GM13976 (cell line): ENCODE measurements at places on chromosomes 6 and 20.

DNA sequence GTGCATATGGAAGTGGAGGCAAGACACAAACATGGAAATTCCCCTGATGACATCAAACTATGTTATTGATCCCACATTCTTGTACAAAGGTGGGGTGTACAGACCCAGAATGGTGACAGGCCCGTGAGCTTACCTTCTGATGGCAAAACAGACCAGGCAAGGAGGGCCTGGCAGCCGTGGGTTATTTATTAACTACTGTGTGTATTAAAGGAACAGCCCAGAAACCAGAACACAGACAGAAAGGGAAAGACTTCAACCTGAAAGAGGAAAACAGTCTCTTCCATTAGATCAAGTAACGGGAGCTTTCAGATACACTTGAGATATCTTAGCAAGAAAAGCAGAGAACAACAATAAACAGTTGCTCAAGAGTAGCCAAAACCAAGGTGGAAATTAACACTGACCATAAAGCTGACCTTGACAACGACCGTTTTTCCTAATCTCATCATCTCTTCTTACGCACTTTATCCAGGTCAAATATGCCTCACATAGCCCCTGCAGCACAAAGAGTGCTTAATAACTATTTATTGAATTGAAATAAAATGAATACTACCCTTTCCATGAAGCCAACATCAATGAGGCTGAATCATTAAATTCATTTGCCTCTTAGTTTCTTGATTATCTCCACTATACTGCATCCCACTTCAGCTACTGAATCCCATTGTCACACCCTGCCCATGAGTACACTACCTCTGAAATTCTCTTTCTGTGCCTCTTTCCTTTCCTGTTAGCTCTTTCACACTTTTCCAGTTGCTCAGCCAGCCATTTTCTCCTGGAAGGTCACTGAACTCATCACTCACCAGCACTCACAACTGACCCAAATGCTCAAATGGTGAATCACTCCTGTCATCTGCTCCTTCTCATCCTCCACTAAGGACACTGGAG, 67.4 kb downstream of the MOXD1 start:
- no peak for DNase-seq

GRCh38 chr20:46731770-46732169, 22.3 kb downstream of the SLC2A10 start:
- DNase-seq: no peak

DNA sequence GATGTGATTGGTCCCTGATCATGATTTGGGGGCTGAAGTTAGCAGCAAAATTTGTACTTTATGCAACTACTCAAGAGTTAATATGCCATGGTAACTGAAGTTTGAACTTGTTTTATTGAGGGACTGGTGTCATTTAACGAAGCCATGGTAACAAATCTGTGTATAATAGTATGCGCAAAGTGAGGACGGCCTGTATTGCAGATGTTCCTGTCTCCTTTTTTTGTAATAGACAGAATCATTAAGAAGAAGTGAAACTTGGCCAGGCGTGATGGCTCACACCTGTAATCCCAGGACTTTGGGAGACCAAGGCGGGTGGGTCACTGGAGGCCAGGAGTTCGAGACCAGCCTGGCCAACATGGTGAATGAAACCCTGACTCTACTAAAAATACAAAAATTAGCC, 22.3 kb downstream of the RPRD1B start:
- DNase-seq: no peak

- no peak for DNase-seq
These were observed 435.5 kb upstream of the NRSN1 start for GRCh38 chr6:23690453-23691049.

GRCh38 chr6:151408858-151409257, 17.5 kb upstream of the ZBTB2 start:
- DNase-seq: no peak

- no peak for DNase-seq
These were observed 203.0 kb downstream of the SAMD5 start for GRCh38 chr6:147711476-147711875.

- no peak for DNase-seq
These were observed 35.7 kb upstream of the POPDC3 start for GRCh38 chr6:105215506-105215905.

DNA sequence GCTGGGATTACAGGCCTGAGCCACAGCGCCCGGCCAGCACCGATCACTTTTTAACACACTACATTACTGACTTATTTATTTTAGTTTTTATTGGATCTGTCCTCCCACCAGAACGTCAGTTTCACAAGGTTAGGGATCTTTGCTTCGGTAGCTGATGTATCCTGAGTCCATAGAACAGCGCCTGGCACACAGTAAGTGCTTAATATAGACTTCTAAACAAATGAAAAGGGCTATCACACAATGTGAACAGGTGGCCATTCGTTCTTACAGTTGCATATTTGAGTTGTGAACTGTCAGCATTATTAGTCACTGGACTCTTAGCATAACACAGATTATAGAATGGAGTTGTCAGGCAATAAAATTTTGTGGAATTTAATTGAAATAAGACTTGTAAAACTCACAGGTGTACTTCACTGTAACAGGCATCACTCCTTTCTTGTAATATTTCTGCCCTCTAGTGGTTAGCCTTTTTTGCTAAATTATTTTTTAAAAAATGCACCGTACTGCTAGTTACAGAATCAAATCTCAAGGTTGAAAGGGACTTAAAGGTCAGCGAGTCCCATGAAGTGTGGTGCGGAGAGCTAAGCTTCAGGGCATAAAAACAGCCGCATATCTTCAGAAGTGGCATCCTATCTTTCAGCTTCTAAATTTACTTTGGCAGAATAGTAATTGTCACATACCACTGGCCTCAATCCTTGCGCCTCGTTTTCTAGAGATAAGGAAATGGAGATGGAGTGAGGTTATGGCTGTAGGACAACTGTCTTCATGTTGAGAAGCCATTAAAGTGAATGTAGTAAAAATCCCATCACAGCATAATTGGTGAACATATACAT, 3.4 kb upstream of the TBC1D7 start:
- peak; percentile 46 for DNase-seq

GRCh38 chr20:57761413-57761734, 51.6 kb upstream of the PMEPA1 start:
- no peak for DNase-seq

GRCh38 chr20:50129662-50130355, 16.9 kb upstream of the UBE2V1 start:
- no peak for DNase-seq

DNA sequence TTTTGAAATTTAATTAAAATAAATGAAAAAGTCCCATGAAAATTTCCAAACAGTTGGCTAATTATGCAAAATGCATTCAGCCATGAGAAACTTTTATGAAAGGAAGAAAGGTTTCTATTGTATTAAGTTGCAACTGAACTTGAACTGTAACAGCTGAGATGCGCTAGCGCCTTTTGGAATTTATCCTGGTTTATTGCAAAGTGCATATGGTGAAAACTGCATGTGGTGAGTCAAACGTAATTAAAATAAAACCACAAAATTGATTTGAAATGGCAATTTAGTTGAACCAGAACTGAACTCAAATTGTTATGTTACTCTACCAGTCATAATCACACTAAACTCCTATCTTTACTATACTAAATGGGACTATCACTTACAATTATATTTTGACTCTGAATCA, 46.4 kb upstream of the COL21A1 start:
- DNase-seq: no peak

- no peak for DNase-seq
These were observed 106.3 kb downstream of the ZDHHC14 start for GRCh38 chr6:157487110-157487773.

GRCh38 chr20:48822178-48822577, 5.6 kb downstream of the PREX1 start:
- DNase-seq: no peak

- no peak for DNase-seq
These were observed 376.0 kb upstream of the HS3ST5 start for GRCh38 chr6:114718716-114719270.

- DNase-seq: no peak
These were observed 43.4 kb downstream of the TRAF3IP2 start for GRCh38 chr6:111562246-111562645.

DNA sequence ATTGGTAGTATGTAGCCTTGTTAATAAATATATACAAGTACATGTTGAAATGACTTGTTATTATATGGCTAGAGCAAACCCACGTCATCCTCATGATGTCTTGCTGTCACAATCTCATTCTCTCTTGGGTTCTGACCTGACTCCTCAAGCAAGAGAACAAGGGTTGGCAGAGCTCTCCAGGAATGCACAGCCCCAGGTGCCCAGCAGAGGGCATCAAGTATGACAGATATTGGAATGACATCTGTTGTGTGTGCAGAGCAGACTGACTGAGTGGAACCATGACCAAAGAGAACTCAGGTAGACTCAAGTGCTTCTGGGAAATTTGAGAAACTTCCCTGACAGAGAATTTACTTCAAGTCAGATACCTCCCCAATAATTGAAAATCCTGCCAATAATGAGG, 90.6 kb downstream of the PAX1 start:
- DNase-seq: no peak

DNA sequence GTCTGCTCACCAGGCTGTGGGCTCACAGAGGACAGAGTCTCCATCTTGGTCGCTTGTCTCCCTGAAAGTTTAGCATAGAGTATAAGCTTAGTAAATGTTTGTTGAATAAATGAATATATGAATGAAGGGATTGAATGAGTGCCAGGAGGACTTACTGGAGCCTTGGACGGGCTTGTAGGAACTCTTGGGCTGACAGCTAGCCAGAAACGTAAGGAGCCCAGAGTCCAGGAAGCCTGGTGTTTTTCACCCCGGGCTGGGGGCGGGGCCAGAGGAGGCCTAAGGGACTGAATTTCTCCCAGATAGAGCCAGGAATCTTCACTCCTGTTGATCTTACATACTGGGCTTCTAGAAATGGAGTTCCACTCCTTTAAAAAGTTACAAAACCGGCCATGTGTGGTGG, 68.5 kb upstream of the SRSF6 start:
- no peak for DNase-seq

DNA sequence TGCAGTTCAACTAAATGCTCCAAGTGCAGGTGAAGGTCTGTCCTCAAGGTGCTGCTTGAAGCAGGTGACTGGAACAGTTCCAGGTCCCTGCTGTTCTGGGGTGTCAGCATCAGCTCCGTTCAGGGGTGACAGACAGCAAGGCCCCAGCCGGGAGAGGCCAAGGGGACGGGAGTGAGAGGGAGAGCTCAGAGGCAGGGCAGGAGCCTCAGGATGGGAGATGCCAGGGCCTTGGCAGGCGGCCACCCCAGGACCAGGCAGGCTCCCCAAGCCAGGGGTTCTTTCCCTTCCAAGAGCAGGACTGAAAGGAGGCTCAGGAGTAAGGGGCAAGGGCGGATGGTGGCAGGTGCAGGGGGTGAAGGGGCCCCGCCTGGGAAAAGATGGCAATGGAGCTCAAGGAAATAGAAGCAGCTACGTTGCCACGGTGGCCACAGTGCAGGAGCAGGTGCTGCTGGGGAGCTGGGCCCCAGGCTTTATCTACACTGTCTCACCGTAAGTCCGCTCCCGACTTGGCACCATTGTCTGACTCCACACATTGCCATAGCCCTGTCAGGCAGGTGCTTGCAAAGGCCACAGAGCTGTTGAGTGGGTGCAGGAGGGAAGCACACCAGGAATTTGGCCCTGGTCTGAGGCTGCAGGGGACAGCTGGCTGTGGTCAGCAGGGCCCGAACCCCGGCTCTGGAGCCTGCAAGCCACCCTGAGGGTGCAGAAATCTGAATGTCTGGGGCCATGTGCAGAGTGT, 43.1 kb downstream of the ERMARD start:
- DNase-seq: no peak

- DNase-seq: no peak
These were observed 80.5 kb upstream of the SGK1 start for GRCh38 chr6:134398453-134398852.

DNA sequence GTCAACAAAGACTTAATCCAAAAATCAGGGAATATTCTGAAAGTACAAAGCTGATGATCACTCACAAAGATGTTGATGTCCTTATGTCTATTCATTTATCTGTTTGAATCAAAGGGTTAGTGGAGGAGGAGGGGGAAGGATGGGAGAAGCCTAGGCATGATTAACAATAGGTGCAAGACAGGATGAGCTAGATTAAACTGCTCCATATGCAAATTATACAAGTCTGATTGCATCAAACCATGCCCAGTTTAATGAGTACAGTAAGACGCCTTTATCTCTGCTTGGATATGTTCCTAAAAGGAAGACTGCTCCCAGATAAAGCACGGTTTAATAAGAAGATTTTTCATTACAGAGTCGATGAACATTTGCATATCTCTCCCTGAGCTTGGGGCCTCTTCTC, 626.4 kb upstream of the NOX3 start:
- DNase-seq: no peak

DNA sequence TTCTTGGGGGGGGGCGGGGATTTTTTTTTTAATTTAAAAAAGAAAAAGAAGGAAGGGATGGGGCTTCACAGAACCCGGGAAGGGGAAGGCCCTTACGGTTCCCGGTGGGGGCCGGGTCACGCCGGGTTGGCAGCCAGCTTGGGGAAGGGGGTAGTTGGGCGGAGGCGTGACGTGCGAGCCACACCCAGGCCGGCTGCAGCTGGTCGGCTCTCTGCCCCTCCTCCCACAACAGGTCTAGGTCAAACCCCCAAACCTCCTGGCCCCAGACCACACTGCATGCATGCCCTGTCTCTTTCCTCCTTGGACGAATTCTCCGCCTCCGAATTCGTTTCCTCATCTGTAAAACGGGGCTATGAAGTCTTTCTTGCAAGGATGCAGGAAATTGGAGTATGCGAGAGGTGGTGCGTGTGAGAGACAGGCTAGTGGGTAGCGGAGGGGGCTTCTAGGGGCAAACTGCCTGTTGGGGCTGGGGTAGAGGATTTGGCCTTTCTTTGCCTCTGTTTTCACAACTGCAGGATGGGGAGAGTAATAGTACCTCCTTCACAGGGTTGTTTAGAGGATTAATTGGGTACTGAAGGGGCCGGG, 828 bp downstream of the HCK start:
- peak; percentile 83 for DNase-seq

- peak; percentile 85 for DNase-seq
These were observed 6.9 kb upstream of the HELZ2 start for GRCh38 chr20:63580796-63581461.

- DNase-seq: no peak
These were observed 218.9 kb downstream of the EYA4 start for GRCh38 chr6:133460101-133460500.

DNA sequence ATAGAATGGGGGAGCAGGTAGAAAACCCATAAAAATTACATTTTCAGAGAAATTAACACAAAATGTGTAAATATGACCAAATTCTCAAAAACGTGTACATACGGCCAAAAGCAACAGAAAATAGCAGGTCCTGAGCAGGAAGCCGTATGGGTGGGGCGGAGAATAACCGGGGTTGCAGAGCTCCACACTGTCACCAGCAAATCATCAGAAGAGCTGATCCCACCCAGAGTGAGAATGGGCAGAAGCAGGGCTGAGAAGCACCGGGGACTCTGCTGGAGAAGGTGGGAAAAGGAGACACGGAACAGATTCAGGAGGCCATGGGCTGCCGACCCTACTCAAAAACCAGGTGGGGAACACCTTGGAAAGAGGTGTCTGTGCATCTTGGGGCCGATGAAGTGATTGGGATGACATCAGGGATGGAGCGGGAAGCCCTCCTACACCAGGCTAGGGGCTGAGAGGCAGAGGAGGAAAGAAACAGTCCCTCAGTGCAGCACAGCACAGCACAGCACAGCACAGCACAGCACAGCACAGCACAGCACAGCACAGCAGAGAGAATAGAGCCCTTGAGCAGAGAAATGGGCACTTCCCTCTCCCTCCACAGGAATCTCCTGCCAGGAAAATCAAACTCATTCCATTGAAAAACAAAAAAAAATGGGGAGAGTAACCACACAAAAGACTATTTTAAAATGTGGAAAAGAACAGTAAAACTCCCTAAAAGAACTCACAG, 22.3 kb downstream of the STX7 start:
- DNase-seq: no peak

- no peak for DNase-seq
These were observed 109.5 kb upstream of the CD93 start for GRCh38 chr20:23195636-23196035.
